Right kidney (tissue), 9 donors: ENCODE measurements at places on chromosomes 3 and 15.

- no peak for DNase-seq
These were observed 28.0 kb downstream of the CSPG4 start for GRCh38 chr15:75684648-75685047.

DNA sequence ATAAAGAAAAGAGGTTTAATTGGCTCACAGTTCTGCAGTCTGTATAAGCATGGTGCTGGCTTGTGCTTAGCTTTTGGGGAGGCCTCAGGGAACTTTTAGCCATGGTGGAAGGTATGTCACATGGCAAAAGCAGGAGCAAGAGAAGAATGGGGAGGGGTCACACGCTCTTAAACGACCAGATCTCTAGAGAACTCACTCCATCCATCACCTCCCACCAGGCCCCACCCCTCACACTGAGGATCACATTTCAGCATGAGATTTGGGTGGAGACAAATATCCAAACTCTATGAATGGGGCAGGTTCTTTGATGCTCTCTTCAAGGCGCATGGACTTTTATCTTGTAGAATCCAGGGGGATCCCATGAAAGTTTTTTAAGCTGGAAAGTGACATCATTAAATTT lies 75.7 kb downstream of the ITPR1 start:
- DNase-seq, result no peak

DNA sequence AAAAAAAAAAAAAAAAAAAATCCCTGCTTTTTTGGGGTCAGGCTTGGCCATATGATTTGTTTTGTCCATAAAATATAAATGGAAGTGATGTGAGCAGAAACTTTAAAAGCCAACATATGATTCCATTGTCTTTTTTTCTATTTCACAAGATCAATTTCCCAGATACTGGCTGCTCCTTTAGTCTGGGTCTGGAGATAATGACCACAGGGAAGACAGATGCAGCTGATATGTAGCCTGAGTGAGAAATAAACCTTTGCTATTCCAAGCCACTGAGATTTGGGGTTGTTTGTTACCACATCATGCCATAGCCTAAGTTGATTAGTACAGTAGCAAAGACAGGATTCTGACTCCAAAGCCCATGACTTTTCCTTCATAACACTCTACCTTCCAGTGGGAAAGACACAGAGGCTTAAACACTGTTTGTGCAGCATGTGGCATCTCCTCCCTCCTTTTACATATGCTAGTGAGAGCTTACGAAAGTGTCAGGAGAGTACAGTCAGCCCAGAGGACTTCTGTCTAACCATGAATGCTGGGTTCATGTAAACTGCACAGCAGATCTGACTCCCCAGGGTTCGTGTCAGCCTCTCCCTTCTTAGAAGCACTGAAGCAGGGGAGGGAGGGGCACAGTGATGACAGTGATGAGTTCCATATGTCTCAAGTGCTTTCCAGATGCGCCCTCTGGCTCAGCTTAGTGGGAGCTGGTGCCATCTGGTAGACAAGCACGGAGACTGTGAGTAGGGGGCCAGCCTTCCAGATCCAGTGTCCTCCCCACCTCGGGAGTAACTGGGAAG lies 36.7 kb upstream of the SLC7A14 start:
- DNase-seq, result peak; percentile 72

GRCh38 chr15:95795386-95795785 lies 535.1 kb upstream of the NR2F2 start:
- no peak for DNase-seq

DNA sequence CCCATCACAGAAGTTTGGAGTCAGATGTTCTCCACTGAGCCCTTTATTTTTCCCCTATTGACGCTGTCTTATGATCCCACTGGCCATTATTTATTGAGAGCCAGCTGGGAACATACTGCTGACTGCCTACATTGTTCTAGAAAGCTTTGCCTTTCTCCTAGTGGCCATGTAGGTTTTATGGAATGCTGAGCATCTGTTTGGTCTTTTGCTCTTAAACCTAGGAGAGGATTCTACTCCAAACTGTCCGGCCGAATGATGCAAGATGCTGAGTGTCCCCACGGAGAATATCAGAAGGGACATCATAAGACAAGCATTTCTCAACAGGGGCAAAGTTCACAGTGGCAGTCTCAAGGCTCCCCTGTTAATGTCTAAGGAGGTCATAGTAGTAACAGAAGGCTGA lies 171.4 kb downstream of the ARRDC4 start:
- no peak for DNase-seq

- no peak for DNase-seq
These were observed 7.8 kb downstream of the CLDND1 start for GRCh38 chr3:98514948-98515347.
